ENCODE measurements at places on chromosomes 1 and 21.

- no peak for DNase-seq
These were observed 53.6 kb upstream of the ZNF644 start for GRCh38 chr1:91075233-91076135.

DNA sequence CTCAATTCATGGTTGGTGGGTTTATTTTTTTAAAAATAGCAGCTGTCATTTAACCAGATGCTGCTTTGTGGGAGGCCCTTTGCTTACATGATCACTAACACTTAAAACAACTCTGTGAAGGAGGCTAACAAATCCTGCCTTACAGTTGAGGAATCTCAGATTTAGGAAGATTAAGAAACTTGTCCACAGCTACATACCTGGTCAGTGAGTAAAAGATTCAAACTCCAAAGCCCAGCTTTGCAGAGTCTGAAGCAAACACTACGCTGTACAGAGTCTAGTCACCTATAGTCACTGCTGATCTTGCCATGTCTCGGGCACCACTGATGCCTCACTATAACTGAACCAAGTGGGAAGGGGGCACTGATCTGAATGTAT lies 535.4 kb downstream of the SMYD3 start:
- DNase-seq, result no peak

DNA sequence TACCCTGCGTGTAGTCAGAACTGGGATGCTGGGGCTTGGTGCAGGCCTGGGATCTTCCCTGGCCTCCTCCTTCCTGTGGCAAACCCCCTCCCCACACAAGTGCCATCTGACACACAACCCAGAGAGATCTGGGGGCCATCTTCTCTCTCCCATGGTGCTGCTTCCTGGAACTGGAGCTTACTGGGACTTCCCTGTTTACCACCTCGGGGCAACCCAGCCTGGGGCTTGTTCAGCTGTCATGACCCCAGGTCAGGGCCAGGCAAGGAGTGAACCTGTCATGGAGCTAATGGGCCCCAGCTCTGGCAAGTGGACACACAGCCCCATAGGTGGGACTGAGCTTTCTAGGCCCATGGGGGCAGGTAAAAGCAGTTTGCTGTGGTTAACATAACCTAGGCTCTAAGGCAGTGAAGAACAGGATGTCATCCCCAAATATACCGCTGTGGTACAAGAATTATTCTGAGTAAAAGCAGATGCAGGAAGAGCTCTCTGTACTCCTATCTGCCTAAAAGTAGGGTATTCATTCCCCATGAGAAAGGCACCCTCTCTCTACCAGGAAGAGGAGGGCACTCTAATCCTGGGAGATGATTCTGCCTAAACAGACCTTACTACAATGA lies 2.4 kb downstream of the TRIM11 start:
- no peak for DNase-seq

- no peak for DNase-seq
These were observed 93.3 kb downstream of the PDE9A start for GRCh38 chr21:42746593-42747275.

DNA sequence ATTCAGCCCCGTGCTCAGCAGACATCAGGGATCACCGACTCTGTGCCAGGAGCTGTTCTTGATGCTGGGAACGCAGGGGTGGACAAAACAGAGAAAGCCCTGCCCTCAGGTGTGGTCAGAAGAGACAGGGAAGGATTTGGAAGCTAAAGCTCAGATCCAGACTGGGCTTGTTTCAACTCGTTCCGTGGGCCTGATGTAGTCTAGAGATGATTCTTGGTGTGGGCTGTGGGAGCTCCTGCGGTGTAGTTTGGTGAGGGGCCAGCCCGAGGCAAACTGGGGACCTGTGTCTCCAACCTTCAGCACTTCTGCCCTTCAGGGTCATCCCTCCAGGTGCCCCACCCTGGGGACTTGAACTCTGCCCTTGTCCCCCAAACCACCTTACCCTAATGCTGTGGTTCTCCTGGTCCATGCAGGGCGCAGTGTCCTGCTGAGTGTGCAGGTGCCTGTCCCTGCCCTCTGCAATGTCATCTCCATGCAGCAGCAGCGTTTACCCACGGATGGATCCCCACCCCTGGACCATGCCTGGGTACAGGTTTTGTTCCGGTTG lies 17.3 kb upstream of the ABCG1 start:
- DNase-seq, result no peak

DNA sequence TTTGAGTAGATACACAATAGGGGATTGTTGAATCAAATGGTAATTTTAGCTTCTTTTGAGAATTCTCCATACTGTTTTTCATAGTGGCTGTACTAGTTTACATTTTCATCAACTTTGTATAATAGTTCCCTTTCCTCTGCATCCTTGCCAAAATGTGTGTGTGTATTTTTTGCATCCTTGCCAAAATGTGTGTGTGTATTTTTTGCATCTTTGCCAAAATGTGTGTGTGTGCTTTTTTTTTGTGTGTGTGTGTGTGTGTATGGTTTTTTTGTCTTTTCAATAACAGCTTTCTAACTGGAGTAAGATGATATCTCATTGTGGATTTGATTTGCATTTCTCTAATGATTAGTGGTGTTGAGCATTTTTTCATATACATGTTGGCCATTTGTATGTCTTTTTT lies 105.4 kb downstream of the ATP6V1G3 start:
- DNase-seq, result no peak

DNA sequence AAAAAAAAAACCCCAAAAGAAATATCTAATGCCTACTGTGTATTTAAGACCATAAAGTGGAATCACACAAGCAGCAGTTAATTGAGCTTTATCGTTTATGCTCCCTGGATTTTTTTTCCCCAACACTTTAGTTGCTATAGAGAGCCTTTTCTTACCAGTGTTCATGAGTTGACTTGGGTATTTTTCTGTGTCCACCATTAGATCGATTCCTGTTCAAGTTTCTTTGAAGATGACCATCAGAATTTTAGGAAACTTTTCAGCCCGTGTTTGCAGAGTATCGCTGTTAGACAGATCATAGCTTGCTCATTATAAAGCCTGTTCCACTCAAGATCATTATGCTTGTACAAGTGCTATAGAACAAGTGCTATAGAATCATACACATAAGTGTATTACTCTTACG lies 1.5 kb downstream of the RALGPS2 start:
- DNase-seq, result no peak

DNA sequence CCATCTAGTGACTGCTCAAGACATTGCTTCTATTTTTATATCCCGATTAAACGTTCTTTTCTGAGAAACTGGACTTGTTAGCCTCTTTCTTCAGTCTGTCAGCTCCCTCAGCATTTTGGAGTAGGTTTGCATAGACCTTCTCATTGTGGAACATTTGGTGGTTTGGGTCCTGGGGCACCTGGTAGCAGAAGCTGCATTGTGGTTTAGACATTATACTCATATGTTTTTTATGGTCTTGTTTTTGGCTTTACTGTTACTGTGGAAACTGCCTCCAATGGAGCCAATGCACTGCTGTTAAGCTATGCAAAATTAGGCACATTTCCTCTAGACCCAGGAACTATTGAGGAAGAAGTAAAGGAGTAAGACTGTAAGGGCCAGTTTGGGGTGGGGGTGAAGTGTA lies 36.7 kb upstream of the LRRC8B start:
- no peak for DNase-seq

DNA sequence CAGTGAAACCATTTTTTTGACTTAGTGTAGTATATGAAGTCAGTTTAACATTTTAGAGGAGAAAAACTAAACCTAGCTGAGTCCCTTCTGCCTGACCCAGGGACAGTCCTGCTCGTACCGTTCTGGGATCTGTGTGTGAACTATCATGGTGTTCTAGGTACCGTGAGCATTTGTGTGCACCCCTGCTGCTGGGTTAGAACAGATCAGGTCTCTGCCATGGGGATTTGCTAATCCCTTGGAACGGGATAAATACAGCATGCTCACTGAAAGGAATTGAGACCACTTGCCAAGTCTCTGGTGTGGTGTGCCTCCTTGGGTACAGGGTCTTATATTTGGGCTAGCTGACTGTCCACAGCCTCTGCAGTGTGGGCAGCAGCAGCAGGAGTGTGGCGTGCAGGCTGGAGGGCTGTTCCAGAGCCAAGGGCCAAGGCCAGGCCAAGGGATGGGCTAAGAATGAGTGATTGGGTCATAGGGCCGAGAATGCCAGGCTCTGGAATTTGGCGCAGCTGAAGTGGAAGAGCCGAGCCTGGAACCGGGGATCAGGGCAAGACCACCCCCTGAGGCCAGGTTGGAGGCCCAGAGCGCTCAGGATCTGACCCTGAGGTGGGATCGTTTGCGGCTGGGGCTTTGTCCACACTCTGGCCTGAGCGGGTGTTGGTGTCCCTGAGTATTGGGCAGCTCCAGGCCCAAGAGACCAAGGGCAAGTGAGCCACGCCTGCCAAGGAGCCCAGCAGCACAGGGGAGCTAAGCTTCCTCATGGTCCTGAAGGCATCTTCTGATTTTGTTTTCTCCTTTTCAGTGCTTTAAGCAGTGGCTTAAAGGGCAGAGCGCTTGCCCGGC lies 66.3 kb downstream of the VPS26C start:
- no peak for DNase-seq

- no peak for DNase-seq
These were observed 407.9 kb upstream of the ZRANB2 start for GRCh38 chr1:71488555-71489252.

DNA sequence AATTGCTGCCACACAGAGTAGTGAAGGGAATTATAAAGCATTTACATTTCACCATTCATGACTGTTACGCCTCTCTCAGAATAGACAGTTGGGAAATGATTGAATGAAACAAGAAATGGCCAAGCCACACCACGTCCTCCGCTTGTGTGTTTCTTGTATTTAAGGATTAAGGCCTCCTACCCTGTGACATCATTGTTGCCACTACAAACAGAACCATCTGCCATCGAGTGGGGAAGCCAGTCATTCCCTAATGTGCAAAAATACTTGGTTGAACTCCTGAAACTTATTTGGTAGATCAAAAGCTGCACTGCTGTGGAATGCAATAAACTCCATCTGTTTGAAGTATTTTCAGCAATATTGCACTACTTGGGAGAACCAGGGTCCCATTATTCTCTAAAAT lies 99.0 kb upstream of the C1orf105 start:
- no peak for DNase-seq

- DNase-seq, result no peak
These were observed 7.8 kb upstream of the H3-3A start for GRCh38 chr1:226054519-226055327.

DNA sequence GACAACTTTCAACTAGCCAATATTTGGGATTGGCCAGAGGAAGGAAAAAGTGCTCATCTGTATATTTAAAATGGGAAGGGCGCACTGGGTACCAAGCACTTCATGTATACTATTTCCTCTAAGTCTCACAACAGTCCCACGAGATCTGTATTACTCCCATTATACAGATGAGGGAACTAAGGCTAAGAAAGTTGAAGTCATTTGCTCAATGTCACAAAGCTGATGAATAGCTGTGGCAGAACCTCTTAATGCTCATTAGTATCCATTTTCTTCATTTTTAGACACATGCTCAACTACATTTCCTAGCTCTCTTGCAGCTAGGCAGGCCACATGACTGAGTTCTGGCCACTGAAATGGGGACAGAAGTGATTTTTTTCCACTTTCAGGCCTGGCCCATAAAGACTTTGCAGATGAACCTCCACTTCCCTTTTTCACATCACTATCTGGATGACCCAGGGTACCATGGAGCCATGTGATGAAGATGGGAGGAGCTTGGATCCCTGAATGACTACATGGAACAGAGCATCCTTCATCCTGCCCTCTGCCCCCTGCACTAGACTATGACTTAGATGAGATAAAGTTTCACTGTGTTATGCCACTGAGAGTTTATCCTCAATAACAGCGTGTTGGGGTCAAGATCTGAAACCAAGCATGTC lies 31.8 kb downstream of the ATF3 start:
- no peak for DNase-seq

DNA sequence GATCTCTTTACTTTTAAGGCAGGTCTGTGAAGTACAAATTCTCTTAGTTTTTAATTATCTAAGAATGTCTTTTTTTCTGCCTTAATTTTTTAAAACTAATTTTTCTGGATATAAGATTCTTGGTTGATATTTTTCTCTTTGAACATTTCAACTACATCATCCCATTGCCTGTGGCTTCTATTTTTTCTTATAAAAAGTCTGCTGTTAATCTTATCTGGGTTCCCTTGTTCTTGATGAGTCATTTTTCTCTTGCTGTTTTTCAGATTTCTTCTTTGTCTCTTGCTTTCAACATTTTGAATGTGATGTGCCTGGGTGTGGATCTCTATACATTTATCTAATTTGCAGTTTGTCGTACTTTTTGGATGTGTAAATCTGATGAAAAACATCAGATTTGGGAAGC lies 525.2 kb upstream of the PBX1 start:
- DNase-seq, result no peak

DNA sequence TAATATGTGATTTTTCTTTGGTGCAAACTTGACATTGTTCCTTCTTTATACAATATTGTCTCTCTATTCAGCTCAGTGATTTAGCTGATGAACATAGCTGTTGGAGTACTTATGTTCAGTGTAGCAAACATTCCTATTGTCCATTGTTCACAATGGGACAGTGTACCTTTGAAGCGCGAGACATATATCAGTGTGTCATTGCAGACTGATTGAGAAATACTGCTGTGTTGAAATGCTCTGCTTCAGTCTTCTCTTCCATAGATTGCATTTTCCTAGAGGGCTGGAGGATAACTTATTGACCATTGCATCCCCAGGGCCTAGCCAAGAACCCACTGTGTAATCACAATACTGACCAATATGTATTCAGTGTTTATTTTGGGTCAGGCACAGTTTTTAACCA lies 46.5 kb downstream of the HLX start:
- no peak for DNase-seq

GRCh38 chr1:221032637-221033280 lies 153.5 kb downstream of the HLX start:
- no peak for DNase-seq

GRCh38 chr1:203325026-203325417 lies 19.7 kb downstream of the BTG2 start:
- DNase-seq, result no peak
